NCI-H345 (cell line): ENCODE measurements at places on chromosomes 2 and 18.
A peak's percentile ranks its signal among the peaks of the same experiment; 100 is the strongest.

DNA sequence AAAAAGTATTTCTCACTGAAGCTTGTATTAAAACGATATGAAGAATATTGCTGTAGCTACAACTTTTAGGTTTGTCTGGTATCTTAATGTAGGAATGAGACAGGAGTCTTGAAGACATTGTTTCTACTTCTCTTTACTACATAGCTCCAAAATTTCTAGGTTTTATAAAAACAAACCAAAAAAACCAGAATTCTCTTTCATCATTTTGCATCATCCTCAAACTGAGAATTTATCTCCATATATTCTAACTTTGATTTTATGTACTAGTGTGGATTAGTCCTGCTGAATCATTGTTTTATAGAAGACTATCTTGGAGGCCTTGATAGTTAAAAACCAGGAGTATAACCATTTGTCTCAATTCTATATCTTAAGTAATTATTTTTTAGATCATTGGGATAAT is 100.2 kb downstream of the ICA1L start:
- DNase-seq = no peak

DNA sequence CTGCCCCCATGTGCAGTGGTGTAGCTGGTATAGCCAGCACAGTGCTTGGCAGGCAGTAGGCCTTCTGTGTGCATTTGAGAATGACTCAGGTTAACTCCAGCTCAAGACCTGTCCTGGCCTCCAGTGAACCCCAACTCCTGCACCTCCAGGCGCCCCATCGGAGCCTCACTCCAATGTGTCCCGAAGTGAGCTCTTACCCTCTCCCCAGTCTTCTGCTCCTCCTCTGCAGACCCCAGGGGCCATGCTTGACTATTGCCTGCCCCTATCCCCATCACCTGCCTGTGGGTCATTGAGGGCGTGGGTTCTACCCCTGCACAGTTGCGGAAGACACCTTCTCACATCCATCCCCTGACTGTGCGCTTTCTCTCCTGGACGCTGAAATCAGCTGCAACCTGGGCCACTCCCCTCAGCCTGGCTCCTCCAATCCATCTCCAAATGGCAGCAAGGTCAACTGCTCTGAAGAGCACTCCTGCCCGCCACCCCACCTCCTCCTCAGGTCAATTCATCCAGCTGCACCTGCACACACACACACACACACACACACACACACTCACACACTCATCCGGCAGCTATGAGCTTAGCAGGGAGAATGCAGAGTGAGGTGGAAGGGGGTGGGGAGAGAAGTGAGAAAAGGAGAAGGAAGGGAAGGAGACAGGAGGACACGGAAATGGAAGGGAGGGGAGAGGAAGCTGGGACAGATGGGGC is 130.3 kb upstream of the GLI2 start:
- no peak for DNase-seq

GRCh38 chr18:55912919-55913318 is 324.9 kb upstream of the TCF4 start:
- no peak for DNase-seq

- DNase-seq = no peak
These were observed 50.0 kb downstream of the SLC8A1 start for GRCh38 chr2:40401896-40402295.

- no peak for DNase-seq
These were observed 5.7 kb upstream of the WDSUB1 start for GRCh38 chr2:159292157-159292556.

GRCh38 chr2:102000813-102001766 is 9.3 kb downstream of the IL1R2 start:
- DNase-seq = no peak

DNA sequence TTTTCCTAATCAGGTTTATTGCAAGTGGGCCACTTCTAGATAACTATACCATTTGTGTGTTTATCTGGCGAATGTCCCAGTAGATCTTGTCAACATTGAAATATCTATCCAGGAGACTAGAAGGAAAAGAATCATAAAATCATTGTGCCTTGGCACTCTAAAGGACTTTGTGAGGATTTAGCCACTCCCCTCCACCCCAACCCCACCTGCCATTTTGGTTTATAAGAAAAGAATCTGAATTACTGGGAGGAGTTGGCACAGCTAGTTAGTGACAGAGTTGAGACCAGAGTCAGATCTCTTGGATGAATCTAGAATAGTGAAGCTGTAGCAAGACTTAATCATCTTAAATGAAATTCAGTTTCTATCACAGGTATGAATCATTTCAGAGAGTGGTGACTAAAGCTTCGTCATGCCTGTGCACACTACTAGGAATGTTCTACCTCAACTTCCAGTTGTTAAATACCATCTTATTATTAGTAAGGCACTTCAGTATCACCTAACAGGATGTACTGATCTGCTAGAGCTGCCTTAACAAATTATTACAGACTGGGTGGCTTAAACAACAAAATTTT is 212.7 kb upstream of the SLC14A2 start:
- DNase-seq = no peak

GRCh38 chr2:19224011-19224410 is 134.4 kb downstream of the OSR1 start:
- peak; percentile 19 for DNase-seq

DNA sequence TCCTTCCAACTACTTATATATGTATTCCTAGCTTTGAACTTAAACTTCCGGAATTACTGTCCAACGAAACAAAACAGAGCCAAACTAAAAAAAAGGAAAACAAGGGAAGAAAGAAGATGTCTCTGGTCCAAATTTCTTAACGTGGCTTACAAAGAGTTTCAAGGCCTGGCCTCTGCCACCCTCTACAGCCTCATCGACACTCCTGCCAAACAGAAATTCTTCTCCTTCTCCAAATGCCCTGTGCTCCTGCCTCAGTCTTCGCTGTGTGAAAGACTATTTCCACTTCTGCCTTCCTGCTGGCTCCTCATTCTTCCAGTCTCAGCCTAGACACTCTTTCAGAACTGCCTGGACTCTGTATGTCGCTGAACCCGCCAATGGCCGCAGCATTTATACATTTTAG is 249.2 kb downstream of the TXNL1 start:
- DNase-seq = no peak

- no peak for DNase-seq
These were observed 409.2 kb upstream of the HS6ST1 start for GRCh38 chr2:128727914-128728313.

- DNase-seq = no peak
These were observed 125.7 kb upstream of the CCDC195 start for GRCh38 chr2:224841910-224842309.

DNA sequence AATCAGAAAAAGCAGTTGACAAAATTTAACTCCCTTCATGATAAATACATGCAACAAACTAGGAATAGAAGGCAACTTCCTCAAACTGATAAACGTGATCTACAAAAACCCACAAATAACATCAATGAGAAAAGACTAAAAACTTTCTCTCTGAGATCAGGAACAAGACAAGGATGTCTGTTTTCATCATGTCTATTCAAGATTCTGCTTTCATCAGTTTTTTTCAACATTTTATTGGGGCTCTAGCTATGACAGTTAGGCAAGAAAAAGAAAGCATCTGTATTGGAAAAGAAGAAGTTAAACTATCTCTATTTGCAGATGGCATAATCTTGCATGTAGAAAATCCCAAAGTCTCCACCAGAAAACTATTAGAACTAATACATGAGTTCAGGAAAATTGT is 12.3 kb upstream of the CHST10 start:
- DNase-seq = no peak

- DNase-seq = peak; percentile 61
These were observed 16.4 kb upstream of the HNMT start for GRCh38 chr2:137947728-137948336.

- DNase-seq = no peak
These were observed 269.0 kb downstream of the ICOS start for GRCh38 chr2:204205538-204205937.

- DNase-seq = no peak
These were observed 602.2 kb downstream of the FBXO15 start for GRCh38 chr18:73545472-73545871.

DNA sequence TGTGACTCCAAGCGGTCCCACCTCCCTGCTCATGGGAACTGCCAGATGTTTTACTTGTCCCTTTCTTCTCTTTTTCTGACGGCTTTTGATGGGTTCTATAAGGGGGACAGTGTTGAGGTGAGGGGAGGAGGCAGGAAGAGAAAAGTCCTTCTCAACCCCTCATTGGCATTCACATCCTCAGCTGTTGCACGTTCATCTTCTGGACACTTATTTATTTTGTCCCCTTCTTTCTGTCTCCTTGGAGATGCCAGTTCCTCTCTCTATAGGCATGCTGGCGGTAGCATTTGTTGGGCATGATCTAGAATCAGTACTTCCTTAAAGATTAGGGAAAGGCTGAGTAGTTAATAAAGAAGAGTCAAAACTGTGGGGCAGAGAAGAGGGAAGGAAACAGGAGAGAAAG is 99.0 kb upstream of the KLHL14 start:
- no peak for DNase-seq

DNA sequence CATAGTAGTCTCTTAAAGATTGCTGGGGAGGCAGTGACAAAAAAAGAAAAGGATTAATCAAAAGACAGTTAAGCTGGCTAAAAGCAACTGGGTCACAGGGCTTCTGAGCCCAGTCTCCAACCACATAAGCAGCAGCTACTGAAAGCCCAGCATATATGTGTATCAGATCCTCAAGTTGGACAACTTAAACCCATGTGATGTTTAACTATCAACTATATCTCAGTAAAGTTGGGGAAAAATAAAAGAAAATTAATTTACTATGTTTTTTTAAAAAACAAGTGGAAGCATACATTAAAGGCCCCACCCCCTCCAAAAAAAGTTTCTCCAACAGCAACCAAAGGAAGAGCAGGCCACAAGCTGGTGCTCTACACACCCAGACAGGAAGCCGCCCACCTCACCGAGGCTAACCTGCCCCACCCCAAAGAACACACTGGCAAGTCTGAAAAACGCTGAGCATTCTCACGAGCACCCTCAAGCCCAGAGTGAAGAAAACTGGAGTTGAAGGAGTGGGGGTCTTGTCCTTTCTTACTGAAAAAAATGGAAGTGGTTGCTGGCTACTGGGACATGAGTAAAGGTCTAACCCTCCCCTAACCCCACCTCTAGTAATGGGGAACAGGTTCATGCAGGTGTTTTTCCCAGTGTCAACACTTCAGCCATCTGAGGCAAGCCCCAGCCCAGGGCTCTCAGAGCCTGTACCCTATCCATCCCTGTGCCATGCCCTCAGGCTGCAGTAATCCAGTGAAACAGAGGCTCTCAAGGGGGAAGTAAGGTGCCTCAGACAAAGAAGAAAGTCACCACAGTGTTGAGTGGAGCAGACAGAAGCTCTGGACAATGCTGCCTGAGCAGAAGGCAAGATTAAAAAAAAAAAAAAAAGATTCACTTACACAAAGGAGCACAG is 106.3 kb downstream of the GYPC start:
- DNase-seq = no peak

DNA sequence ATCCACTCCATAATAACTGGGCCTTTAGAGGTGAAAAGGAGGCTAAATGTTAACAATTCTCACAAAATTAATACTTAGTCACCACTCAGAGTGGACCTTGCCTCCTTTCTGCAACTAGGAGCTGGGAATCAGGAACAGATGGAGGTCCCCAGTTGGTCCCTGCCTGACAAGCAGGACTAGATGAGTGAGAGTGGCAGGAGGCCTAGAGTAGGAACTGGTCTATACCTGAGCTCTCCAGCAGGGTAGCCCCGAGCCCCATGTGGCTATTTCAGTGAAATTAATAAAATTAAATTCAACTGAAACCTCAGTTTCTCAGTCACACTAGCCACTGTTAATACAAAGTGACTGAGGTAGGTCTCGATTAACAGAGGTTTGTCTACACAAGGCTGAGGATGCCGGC is 150.5 kb downstream of the MYO5B start:
- DNase-seq = no peak

- no peak for DNase-seq
These were observed 39.3 kb downstream of the RTP5 start for GRCh38 chr2:241908686-241909420.

DNA sequence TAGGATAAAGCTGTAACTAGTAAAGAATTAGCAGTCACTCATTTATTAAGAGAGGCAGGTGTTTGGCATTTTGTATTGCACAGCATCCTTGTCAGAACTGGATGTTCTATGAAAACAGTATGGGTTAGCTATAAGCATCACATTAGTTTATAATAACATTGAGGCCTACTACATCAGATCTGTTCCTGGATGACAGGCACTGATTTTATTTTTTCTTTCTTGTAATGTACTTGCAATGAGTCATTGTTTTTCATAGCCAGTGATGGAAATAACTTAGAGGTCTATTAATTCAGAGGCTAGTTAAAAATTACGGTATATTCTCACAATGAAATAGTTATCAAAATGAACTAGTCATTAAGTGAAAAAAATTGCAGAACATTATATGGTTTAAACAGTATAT is 13.0 kb upstream of the RMDN2 start:
- DNase-seq = no peak

- no peak for DNase-seq
These were observed 23.5 kb downstream of the TSN start for GRCh38 chr2:121778741-121779487.

GRCh38 chr2:206213514-206213845 is 53.8 kb downstream of the EEF1B2 start:
- DNase-seq = no peak

DNA sequence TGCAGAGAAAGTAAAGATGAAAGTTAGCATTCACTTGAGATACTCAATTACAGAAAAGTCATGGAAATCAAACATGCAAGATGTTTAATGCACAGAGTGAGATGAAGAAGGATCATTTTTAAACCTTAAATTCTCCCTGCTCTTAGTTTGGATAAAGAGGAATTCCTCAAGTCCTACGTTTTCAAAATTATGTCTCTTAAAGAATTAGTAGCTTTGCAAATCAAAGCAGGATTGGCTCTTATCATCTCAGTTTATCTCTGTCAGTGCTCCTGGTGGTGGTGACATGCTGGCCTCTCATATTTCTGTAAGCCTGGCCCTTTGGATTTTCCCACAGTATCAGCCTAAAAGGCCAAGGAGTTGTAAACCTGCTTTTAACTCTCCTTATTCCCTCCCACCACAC is 242.2 kb downstream of the NRXN1 start:
- no peak for DNase-seq

DNA sequence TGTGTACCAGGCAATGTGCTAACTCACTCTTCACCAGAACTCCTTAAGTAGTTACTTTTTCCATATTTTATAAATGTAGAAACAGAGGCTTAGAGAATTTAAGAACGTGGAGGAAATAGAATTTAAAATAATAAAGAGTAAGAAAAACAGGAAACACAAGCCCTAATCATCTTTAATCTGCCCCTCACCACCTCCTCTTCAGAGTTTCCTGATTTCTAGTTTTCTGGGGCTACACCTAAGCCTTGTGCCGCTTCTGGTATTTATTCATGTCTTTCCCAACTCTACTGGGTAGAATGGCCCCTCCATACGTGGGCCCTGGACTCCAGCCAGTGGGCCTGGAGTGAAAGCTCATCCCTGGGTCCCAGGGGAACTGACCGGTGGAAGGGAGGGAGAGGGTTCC is 85.4 kb downstream of the RTN4 start:
- no peak for DNase-seq

DNA sequence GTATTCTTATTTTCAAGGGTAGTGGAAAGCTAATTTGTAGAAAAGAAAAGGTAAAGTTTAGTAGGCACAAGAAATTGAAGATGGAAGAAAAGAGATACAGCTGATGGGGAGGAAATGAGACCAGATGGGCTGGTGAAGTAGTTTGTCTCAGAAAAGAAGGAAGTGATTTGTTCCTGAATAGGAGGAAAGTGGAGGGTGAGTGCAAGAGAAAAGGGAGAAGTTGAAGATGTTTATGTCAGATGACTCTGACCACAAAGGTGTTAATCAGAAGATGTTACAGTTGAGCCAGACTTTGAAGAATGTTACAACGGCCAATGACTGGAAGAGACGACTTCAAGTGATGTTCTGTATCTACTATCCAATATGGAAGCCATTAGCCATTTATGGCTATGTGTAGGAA is 21.2 kb downstream of the ZSCAN30 start:
- no peak for DNase-seq
